ENCODE measurements at places on chromosomes 7 and 10.

- DNase-seq, result no peak
These were observed 64.6 kb upstream of the PCBD1 start for GRCh38 chr10:70952921-70953320.

- DNase-seq, result no peak
These were observed 218.4 kb downstream of the ADAM12 start for GRCh38 chr10:126169899-126170298.

GRCh38 chr7:107152011-107152410 is 16.8 kb upstream of the HBP1 start:
- no peak for DNase-seq

- DNase-seq, result peak; percentile 39
These were observed 29.3 kb upstream of the SH3PXD2A start for GRCh38 chr10:103884681-103885139.

DNA sequence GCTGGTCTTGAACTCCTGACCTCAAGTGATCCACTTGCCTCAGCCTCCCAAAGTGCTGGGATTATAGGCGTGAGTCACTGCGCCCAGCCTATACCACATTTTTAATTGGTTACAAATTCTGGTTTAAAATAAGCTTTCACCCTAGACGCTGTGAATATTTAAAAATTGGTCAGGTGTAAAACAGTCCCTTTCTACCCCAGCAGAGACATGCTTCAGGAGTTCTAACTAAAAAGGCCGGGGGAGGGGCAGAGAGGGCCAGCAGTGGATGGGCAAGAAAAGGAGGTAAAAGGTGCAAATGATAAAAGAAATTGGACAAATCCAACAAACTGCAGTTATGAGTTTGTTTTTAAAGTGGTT is 70.0 kb downstream of the WAPL start:
- DNase-seq, result no peak

GRCh38 chr10:91891125-91892001 is 17.9 kb downstream of the FGFBP3 start:
- DNase-seq, result no peak

GRCh38 chr10:89591111-89591795 is 53.8 kb downstream of the PANK1 start:
- DNase-seq, result no peak

DNA sequence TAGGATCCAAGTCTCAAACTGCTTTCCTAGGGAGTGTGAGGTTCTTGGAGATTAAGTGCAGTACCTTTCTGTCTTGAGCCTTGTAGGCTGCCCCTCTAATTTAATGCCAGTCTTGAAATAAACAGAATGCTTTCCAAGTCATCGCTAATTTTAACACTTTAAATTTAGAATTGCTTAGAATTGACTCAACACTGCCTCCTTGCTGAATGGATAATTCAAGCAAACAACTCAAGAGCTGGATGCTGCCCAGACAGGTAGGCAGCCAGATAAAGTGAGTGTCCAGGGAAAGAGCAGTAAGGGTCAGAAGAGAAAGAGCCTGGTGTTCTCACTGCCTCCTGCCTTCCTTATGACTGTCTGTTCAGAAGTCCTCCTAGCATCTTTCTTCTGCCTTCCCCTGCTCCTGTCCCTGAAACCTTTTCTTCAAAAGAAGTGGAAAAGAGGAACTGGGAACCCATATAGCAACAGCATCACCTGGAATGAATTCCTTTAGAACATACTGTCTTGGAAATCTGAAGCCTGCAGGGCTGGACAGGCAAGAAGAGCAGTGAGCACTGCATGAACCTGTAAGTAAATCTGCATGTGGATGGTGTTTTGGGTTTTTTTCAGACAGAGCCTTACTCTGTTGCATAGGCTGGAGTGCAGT is 3.1 kb upstream of the GOT1 start:
- no peak for DNase-seq

GRCh38 chr10:127210936-127211466 is 14.6 kb upstream of the INSYN2A start:
- no peak for DNase-seq

- no peak for DNase-seq
These were observed 155.0 kb downstream of the STK31 start for GRCh38 chr7:23864973-23865372.

- DNase-seq, result no peak
These were observed 96.5 kb upstream of the MACROH2A2 start for GRCh38 chr10:69955897-69956740.

DNA sequence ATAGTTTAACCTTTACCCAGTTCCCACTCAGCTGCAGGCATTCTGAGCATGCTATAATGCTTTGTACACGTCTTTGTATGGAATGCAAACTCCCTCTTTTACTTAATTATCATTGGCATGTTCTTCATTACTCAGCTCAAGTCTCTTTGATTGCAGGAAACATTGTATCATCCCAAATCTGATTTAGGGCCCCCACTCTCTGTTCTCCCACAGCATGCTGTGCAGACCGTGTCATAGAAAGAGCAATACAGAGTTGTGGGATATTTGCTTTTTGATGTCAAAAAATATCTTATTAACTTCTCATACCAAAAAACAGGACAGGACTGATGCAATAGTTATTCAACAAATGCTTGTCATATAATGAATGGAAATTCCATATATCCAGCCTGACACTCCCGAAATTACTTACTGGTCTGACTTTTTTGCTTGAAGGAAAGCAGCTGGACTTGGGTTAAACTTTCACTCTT is 1081.5 kb upstream of the C7orf33 start:
- no peak for DNase-seq

DNA sequence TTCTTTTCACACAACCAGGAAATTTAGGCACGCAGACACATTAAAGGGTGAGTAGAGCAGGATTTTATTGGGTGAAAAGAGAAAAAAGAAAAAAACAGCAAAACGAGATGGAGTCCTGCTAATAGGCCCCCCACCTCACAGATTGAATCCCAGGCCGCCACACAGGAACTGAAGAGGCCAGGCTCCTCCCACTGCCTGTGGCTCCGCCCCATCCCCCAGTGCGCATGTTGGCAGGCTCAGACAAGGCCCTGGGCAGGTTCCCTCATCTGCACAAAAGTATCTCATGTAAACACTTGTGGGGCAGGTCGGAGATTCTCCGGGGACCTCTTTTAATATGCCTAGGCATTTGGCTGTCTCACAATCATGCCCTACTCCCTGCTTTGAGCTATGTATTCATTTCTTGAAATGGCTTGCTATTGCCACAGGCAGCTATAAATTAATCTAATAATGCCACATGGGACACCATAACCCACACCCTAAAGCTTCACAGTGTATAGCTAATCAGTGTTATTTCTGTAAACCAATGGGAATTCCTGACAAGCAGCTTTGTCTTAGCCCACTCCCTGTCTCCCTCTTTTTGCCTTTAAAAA is 76.2 kb upstream of the KIF5B start:
- no peak for DNase-seq

GRCh38 chr10:124245806-124246440 is 152.5 kb upstream of the CHST15 start:
- no peak for DNase-seq

GRCh38 chr10:96311180-96311715 is 7.0 kb downstream of the DNTT start:
- DNase-seq, result no peak

DNA sequence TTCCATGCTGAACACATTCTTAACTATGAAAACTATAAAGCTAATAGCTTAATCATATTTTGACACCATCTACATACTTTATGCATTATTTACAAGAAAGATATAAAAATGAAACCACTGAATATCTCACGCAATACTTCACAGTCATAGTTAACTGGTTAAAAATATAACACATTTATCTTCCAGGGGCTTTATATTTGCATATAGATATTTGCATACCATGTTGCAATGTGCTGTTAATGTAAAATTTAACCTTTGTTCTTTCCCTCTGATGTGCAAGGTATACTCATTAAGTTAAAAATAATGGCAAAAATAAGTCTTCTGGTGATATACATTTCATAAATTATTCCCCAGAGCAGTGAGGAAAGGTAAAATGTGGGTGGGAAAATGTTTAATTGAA is 76.9 kb upstream of the MGMT start:
- DNase-seq, result no peak

DNA sequence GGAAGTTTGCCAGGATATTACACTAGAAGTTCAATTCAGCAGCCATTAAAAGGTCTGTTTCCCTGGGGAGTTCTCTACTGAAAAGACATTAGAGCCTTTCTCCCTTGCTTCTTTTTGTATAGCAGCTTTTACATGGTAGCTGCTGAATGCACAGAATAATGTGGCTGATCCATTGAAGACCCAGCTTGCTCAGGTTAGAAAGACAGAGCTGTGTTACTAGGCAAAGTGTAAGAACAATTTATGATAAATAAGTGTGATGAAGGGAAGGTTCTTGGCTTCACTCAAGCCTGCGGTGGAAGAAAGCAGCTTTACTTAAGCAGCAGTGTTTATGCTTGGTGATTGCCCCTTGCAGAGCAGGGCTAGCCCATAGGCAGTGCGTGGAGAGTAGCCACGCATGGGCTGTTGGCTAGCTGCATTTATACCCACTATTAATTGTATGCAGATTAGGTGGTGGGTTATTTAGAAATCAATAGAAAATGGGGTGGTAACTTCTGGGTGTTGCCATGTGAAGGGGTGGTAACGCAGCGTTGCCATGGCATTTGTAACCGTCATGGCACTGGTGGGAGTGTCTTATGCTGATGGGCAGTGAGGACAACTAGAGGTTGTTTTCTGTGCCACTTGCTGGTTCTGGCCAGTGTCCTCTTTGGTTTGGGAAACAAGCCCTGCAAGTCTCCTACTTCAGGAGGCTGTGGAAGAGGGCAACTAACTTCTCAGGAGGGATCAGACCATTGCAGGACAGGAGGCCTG is 942.9 kb downstream of the NRG3 start:
- no peak for DNase-seq

GRCh38 chr10:121591186-121591585 is 7.1 kb downstream of the FGFR2 start:
- DNase-seq, result no peak

DNA sequence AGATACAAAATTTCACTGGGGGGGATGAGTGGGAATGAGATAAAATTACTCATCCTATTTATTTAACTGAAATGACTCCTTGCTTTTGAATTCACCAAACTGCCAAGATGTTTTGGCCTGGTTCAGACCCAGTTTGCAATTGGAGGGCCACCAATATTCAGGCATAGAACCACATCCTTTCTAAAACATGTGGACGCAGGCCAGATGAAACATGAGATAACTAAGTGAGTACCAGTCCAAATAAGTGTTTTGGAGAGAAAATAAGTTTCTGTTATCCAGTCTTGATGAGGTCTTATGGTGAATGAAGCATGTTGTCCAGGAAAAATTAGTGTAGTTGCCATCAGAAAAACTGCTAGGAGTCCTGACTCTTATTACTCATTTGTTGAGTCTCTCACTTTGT is 36.3 kb upstream of the PDK4 start:
- DNase-seq, result no peak

- DNase-seq, result peak; percentile 84
These were observed 85.2 kb downstream of the VTI1A start for GRCh38 chr10:112532189-112532588.

DNA sequence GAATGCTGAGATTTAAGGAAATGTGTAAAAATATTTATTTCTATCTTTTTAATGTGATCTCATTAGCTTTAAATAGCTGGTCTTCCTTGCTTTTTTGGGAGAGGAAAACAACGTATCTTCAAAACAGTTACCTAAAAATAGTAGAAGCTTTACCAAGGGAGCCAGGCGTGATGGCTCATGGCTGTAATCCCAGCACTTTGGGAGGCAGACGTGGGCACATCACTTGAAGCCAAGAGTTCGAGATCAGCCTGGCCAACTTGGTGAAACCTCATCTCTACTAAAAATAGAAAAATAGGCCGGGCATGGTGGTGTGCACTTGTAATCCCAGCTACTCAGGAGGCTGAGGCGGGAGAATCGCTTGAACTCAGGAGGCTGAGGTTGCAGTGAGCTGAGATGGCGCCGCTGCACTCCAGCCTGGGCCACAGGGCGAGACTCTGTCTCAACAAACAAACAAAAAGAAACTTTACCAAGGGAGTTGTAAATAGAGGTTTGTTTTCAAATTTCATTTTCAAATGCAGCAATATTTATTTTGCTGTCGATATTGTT is 48.4 kb upstream of the ITGB1 start:
- DNase-seq, result no peak

DNA sequence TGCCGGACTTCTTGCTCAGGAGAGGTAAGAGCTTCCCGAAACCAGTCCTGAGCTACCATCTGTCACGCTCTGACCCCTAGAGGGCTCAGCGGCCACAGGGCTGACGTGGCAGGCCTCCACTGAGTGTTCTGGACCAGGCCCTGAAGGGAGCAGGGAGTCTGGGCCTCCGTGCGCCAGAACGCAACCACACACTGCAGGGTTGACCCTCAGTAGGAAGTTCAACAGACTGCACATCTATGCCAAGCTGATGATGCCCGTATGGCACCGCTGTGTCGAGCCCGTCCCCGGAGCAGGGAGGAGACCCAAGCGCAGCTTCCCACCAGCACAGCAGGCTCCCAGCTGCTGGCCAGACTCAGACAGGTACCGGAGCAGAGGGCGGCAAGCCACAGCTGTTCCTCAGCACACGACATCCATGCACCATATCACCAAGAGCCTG is 39.2 kb downstream of the CAMK2B start:
- no peak for DNase-seq

- DNase-seq, result no peak
These were observed 3.0 kb downstream of the CLRN3 start for GRCh38 chr10:127889605-127890195.

GRCh38 chr10:3564346-3565002 is 220.5 kb downstream of the KLF6 start:
- no peak for DNase-seq

- DNase-seq, result no peak
These were observed 60.7 kb upstream of the NRP1 start for GRCh38 chr10:33395201-33395600.

GRCh38 chr7:114102131-114102530 is 183.3 kb upstream of the PPP1R3A start:
- no peak for DNase-seq

GRCh38 chr10:87177-88080 is 38.3 kb upstream of the TUBB8 start:
- no peak for DNase-seq

Measured in T-helper 1 cell (primary cell).